ENCODE measurements at places on chromosomes 5 and 9.

DNA sequence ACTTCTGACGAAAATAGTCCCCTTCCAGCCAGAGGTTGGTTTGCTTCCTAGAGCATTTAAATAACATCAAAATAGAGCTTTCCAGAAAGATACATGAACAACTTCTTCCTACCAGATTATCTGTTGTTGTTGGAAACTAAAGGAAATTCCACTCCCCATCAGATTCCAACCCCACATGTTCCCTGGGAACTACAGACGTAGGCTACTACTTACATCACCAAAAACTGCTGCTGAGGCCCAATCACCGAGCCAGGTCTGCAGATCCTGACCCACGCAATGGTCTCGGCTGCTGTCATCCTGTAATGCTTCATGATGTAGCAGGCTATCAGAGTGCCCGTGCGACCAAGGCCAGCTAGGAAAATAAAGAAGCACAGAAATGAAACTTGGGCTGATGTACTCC, 73.4 kb downstream of the HABP4 start:
- DNase-seq = no peak

DNA sequence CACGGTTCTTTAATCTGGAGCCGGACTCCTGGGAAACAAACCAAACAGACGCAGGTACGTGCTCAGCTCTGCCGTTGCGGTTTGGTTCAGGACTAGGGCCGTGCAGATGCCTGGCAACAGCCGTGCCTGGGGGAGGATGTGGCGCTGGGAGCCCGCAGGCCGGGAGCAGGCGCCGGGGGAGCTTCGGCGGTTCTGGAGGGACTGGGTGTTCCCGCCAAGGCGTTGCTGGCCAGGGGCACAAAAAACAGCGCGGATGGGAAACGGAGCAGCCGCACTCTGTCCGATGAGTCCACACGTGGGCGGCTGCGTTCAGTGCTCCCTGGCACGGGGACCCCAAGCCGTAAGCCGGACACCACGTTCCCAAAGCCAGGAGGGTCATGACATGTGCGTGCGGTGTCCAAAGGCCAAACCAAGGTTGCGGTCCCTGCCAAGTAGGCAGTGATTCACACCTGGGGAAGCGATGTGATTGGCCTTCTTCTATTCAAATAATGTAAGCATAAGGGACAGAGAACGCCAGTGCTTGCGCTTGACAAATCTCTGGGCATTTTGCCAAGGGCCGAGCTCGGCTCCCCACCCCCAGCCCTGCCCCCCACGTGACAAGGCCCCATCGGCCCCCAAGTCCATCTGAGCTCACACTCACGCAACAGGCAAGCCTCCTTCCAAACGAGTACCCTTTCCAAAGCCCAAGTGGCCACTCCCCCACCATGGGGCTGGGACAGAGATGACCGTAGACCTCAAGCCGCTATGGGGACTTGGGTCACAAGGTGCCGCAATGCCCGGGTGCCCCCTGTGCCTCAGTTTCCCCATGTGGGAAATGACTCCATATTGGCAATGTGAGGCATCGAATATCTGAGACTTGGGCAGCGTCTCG, 49.7 kb upstream of the NKD2 start:
- no peak for DNase-seq

DNA sequence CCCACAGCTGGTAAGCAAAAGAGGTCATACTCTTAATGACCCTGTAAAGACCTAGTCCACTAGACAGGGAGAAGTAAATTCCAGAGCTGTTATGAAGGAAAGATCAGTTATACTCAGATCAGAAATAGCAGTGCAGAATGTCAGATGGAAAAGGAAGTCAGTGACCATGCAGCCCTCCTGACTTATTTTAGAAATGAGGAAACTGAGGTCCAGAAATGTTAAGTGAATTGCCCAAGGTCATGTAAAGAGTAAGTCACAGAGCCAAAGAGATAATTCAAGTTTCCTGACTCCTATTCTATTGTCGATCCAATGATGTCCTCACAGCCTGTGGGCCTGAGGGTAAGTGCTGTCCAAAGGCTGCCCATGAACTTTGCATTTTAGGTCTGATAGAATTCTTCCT, 214.9 kb upstream of the IL12B start:
- no peak for DNase-seq

DNA sequence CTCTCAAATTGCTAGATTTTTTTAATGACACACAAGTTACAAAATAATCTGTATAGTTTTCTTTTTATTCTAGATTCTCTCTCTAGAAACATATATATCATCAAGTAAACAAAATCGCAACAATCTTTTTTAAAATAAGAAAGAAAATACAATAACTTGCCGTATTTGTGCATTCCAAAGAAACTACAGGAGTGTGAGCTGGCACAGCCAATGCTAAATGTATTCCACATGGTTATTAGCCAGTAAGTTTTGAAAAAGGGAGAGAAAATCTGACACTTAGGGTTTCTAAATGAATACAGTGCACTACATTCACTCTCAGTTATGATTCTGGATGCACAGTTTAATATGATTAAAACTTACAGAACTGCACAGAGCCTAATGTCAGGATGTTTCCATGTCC, 117.9 kb downstream of the BNC2 start:
- no peak for DNase-seq

DNA sequence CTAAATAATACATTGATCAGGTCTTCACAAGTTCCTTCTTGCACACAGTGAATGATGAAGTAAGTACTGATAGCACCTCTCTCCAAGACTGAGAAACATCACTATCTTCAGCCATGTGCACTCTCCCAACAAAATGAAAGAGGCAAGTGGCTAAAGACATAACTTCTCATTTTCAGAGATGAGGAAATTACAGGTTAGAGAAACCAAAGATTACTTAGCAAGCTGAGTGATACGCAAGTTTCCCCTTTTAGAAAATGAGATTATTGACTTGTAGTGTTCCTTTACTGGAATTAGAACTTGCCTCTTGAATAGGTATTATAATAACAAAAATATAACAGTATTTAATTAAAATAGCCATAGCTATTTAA, 21.6 kb downstream of the CEMIP2 start:
- DNase-seq = no peak

DNA sequence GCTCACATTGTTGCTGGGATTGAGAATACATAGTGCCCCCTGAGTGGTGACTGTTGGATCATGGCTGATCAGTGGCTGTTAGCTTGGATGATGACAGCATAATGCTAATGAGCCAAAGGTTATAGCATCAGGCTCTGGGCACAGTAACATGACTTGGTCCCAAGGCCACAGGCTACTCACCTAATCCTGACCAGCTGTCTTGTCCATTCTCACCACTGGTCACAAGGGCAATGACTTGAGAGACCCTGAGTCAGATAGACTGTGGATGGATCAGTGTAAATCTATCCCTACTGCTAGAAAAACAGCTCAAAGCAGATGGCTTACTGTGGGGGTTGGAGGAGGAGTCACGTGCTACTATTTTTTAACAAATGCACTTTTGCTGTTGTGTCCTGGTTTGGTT, 74.7 kb downstream of the AOPEP start:
- no peak for DNase-seq

DNA sequence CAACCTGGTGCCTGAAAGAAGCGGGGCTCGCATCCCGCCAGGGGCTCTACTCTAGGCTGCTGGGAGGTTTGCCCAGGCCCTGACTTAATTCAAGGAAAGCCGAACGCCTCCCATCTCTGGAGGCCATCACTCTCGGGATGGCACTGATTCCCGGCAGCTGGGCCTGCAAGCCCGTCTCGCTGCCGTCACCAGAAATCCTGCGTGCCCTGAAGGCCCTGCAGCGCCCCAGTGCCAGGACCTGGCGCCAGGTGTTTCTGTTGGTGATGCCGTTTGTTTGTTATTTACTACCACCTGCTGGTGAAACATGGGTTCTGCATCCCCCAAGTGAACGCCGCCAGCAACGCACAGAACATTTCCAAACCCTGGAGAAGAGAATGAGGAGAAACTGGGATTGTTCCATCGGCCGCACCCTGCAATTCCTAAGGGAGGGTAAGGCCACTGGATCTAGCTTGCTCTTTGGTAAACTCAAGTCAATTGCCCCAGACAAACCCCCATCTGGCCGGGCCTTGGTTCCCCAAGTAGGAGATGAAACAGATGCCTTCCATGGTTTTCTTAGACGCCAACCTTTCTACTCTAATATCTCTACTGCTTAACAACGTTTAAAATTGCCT, 77.9 kb downstream of the AK8 start:
- peak; percentile 38 for DNase-seq

- no peak for DNase-seq
These were observed 334.7 kb downstream of the DIRAS2 start for GRCh38 chr9:90307891-90308290.

GRCh38 chr5:10295619-10296326, 11.9 kb downstream of the CMBL start:
- no peak for DNase-seq

- DNase-seq = no peak
These were observed 923 bp downstream of the SPATA6L start for GRCh38 chr9:4665357-4665756.

GRCh38 chr5:155651-156410, 35.5 kb upstream of the LRRC14B start:
- DNase-seq = no peak

GRCh38 chr9:138020120-138020794, 142.7 kb downstream of the CACNA1B start:
- no peak for DNase-seq

- no peak for DNase-seq
These were observed 378.1 kb upstream of the RFX3 start for GRCh38 chr9:3903906-3904305.

DNA sequence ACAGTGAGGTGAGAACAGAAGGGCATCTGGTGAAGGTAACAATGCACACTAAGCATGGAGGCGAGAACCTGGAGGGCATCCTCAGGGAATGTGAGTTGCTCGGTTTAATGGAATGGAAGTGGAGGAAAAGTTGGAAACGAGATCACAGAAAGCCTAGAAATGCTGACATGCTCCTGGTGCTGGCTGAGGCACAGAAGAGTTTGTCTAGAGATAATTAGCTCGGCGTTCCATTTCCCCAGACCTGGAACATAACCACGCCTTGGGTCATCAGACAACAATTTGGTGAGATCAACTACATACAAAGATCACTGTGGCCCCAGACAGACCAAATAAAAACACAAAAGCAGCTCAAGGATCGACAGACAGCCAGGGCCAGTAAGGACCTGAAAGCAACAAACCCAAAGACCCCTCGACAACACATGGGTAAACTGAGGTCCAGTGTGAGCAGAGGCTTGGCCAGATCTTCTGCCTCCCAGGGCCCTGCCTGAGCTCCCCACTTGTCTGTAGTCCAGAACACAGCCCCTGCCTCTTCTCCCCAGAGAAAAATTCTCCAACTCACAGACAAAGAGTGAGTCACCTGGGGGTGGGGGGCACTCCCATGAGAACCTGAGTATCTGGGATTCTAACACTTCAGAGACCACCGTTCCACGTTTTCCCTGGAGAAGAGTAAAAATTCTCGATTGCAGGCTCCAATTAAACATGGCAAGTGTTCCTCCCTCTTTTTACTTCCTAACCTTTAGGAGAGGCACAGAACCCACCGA, 52.5 kb downstream of the SHB start:
- no peak for DNase-seq

GRCh38 chr5:133527311-133527710, 85.0 kb downstream of the FSTL4 start:
- DNase-seq = no peak

GRCh38 chr9:27963836-27964235, 390.6 kb upstream of the C9orf72 start:
- DNase-seq = no peak

GRCh38 chr5:36613241-36613640, 6.8 kb downstream of the SLC1A3 start:
- no peak for DNase-seq

- DNase-seq = no peak
These were observed 83.9 kb downstream of the PTPN3 start for GRCh38 chr9:109414125-109414785.

DNA sequence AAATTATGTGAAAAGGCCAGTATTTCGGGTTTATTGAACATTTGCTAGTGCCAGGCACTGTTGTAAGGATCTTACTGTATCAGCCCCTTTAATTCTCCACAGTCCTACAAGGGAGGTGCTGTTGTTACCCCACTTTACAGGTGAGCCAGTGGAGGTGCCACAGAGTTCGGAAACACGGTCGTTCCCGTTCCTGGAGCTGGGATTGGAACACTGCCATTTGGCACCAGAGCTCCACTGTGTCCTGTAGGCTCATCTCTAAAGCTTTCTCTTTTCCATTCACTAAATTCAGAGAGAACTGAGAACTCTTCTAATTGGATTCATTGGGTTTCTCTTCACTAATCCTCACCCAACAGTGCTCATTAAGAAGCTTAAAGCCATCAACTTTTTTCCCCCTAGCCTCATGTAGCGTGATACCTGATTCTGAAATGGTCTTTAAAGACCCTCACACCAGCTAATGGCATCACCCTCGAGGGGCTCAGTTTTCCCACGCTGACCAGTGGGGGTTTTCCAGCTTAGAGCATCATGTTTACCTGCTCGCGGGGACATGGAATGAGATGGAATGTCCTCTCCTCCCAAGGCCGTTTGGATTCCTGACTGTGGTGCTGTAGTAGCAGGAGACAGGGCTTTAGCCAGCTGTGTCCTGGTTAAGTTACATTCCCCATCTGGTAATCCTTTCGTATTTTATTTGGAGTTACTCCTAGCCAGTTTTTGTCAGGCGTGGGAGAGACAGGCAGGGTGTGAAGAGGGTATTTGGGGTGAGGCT, 5.8 kb downstream of the ERGIC1 start:
- no peak for DNase-seq

GRCh38 chr5:133032852-133033742, 6.7 kb upstream of the ZCCHC10 start:
- no peak for DNase-seq

- DNase-seq = no peak
These were observed 180.6 kb upstream of the PAPPA start for GRCh38 chr9:115972843-115973595.

DNA sequence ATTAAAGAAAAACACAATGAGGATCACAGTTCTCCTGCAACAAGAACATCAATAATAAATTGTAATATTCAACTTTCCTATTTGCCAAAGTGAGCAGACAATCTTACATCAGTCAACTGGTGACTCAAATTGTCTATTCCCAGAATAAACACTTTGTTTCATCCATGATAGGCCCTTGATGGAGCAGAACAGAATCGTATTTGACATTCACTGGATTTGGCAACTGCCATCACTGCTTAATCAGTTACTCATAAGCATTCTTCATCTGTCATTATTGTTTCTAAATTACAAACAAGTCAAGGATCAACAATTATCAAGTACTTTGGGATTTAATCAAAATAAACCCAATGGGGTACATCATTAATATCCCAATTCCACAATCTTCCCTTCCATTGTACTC, 398.4 kb downstream of the GABRG2 start:
- DNase-seq = no peak

- DNase-seq = no peak
These were observed 135.4 kb downstream of the ATG10 start for GRCh38 chr5:82107267-82107666.

- DNase-seq = no peak
These were observed 53.7 kb downstream of the RGMB start for GRCh38 chr5:98827161-98827560.

Data from activated CD8-positive, alpha-beta memory T cell treated with anti-CD3 and anti-CD28 coated beads for 1 hour (primary cell).